ENCODE measurements at places on chromosomes 6 and 20.

DNA sequence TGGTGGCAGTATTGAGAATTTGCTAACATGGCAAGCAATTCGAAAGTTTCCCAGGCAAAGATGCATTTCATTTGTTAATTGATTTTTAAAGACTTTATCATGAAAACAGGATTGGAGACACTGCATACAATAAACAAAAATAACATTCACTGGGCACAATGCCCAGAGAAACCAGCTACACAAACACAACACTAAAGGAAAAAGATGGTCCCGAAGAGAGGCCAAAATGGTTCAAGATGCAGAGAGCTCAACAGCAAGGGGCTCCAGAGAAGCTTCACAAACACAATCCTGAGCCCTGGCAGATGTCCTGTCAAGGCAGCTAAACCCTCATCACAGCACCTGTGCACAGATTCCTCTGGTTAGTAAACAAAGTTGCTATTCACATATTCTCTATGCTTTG, 79.3 kb downstream of the INSM1 start:
- DNase-seq, result no peak

- no peak for DNase-seq
Measured at GRCh38 chr6:82076916-82077315, 170.6 kb downstream of the IBTK start.

DNA sequence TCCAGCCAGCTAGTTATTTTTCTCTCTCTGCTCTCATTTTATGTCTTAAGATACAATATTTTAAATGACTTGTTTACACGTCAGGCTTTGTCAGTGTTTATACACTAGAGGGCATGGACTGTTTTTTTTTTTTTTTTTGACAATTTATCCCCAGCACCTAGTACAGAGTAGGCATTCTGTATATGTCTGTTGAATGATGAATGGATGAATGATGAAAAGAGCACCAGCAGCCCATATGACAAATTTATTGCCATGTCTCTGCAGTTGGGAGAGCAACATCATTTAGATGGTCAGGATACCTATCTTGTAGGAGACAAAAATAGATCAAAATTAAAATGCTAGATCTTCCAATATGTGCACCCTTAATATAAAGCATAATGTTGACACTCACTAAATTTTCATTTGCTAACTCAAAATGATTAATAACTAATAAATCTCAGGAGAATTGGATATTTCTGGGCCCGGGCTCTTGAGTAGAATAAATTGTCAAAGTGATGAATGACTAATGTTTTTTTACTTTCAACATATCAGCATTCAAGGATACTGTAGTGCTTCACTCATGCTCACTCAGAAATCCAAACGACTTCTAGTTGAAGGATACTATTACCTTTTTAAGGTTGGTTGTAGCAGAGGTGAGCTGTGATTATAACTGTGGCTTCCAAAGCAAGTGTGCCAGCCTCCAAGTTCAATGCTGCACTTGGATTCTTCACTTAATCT, 200.0 kb downstream of the PHACTR1 start:
- DNase-seq, result no peak

GRCh38 chr20:34201531-34201930, 39.7 kb upstream of the ASIP start:
- DNase-seq, result no peak

DNA sequence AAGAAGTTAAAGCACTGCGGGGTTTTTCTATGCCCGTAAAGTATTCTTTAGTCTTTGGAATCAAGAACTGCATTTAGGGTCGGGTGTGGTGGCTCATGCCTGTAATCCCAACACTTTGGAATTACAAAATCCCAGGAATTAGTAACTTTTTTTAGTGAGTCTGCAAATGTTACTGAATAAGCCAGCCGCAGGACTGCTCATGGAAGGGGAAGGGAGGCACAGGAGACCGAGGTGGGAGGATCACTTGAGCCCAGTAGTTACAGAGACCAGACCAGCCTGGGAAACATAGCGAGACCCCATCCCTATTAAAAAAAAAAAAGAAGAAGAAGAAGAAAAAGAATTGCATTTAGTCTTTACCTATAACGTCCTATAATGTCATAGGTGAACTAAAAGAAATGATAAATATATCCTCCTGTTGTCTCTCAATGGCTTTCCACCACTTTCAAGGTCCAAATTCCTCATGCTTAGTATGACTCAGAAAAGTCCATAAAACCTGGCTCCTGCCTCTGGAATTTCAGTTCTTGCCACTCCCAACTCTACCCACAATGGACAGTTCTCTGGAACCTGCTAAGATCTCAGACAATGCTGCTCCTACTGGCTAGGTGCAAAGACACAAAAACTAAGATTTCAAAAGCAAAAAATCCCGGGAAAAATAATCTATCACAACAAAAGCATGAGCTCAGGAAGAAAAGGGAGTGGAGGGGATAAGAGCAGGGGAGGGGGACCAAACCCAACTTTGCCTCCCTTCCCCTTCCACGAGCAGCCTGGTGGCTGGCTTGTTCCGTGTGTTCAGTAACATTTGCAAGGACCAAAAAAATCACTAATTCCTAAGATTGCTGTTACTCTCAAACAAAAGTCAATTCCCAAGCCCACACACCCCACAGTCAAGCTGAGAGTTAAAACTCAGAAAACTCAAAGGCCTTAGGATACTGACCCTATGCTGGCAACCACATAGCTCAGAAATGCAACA, 39.0 kb downstream of the B4GALT5 start:
- no peak for DNase-seq

- DNase-seq, result no peak
Measured at GRCh38 chr20:43262341-43262740, 72.6 kb upstream of the PTPRT start.

GRCh38 chr6:3426091-3426926, 30.5 kb downstream of the SLC22A23 start:
- DNase-seq, result no peak
